ENCODE measurements at places on chromosomes 6 and 20. TPM values are rescaled to one million over a fixed set of nuclear protein-coding genes. Genes with fewer than 3 reads are reported as not detected.

Gene SLC22A3
- not detected for polyA plus RNA-seq

Gene BEND6
- polyA plus RNA-seq = 2.4 TPM

Gene REV3L
- polyA plus RNA-seq = 26.2 TPM

Gene HLA-G
- polyA plus RNA-seq = 2.9 TPM

Gene PTK7
- polyA plus RNA-seq = 2.9 TPM

Gene OR2H2
- not detected for polyA plus RNA-seq

Gene CRISP3
- not detected for polyA plus RNA-seq

Gene OR2J3
- polyA plus RNA-seq = not detected

Gene MAP7
- polyA plus RNA-seq = 0.05 TPM

Gene MYLK4
- polyA plus RNA-seq = not detected

Gene MAN1A1
- polyA plus RNA-seq = 15.3 TPM

Gene FOXC1
- not detected for polyA plus RNA-seq
